ENCODE measurements at places on chromosomes 6 and 20.

DNA sequence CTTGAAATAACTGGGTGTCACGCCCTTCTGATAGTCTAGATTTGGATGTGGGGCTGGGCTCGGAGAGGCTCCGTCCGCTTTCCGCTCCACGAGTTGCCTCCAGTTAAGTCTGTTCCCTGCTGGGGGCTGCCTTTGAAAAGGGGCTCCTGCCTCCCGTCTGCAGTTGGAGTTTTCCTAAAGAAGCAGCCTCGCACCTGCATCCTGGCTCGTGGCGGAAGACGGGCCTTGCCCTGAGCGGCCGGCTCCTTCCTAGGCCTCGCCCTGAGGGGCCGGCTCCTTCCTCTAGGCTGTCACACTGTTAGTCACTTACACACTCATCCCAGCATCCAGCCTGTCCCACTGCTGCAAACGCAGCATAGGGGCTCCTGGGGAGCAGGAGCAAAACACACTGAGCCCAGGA, 74.4 kb downstream of the SMOC2 start:
- DNase-seq = no peak

- no peak for DNase-seq
Measured at GRCh38 chr6:150172929-150173328, 30.1 kb downstream of the PPP1R14C start.

GRCh38 chr20:20731000-20731944, 18.8 kb upstream of the RALGAPA2 start:
- no peak for DNase-seq

DNA sequence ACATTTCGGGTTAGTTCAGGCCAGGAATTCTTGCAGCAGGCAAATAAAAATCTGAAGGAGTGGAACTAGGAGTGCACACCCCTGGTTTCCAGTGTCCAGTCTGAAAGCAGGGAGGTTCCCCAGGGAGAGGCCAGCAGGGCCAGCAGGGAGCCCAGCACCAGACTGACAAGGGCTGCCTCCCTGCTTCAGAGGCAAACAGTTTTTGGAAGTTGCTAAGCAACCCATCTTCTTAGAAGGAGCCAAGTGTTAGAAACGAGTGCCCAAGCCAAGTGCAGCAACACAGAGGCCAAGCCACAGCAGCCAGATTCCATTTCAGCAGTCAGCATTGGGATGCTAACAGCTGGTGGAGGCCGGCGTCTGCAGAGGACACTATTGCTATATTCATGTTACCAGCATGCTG, 179.1 kb downstream of the SYNDIG1 start:
- no peak for DNase-seq

GRCh38 chr6:170443151-170443662, 109.9 kb downstream of the PSMB1 start:
- DNase-seq = no peak

GRCh38 chr20:63795178-63795830, 35.8 kb downstream of the ZBTB46 start:
- no peak for DNase-seq

DNA sequence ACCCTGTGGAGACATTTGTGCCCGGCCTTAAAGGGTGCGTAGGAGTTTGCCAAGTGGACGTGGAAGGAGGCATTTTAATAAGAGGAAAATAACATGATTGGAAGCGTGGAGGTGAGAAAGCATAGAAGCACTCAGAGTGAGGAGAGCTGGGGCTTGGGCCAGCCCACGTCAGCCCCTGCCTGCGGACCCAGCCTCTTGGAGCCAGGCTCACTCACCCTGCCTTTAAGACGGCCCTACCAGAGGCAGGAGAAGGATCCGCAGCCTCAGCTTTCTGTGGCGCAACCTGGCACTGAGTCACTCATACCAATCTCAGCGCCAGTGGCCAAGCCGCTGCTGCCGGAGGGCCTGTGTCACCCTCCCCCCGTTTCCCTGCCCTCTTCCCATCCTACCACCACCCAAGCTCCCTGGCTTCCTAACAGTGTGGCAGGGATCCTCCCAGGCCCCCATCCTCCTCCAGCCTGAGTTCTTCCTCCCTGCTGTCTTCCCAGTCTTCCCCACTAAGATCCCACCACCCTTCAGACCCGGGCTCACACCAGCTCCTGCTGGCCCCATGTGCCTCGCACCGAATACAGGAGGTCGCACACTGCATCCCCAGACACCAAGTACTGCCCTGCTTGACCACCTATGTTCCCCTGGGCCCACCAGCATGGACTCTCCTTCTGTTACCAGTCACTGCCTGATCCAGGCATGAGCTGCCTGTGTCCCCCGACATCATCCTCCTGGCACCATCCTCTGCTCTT, 285.2 kb downstream of the UST start:
- peak; percentile 84 for DNase-seq

DNA sequence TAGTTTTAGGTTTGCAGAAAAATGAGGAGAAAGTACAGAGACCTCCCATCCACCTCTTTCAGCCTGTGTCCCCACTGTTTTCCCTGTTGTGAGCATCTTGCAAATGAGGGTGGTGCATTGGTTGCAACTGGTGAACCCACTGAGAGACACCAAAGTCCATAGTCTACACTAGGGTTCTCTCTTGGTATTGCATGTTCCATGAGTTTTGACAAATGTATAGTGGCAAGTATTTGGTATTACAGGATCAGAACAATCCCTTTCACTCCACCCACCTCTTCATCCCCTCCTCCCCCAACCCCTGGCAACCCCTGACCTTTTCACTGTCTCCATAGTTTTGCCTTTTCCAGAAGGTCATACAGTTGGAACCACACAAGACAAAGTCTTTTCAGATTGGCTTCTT, 20.1 kb downstream of the ZNF831 start:
- DNase-seq = no peak

DNA sequence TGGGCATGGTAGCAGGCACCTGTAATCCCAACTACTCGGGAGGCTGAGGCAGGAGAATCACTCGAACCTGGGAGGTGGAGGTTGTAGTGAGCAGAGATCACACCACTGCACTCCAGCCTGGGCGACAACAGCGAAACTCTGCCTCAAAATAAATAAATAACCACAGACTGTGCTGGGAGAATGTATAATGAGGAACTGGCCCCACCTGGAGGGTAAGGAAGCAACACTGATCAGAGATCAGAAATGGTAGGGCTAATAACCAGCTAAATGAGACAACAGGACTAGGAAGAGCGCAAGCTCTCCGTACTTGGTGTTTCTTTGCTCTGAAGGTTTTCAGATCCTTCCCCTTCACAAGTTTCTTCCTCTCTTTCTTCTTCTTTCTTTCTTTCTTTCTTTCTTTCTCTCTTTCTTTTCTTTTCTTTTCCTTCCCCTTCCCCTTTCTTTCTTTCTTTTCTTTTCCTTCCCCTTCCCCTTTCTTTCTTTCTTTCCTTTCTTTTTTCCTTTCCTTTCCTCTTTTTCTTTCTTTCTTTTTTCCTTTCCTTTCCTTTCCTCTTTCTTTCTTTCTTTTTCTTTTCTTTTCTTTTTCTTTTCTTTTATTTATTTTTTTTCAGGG, 14.6 kb downstream of the CCM2L start:
- DNase-seq = no peak

GRCh38 chr6:150230164-150230561, 87.3 kb downstream of the PPP1R14C start:
- no peak for DNase-seq
